HT1080 (cell line): ENCODE measurements at places on chromosomes 7 and 10. TPM values are rescaled to one million over a fixed set of nuclear protein-coding genes. Genes with fewer than 3 reads are reported as not detected.

Gene PAPOLB
- total RNA-seq, result not detected in 2 replicates

Gene FAM241B
- total RNA-seq, result 4.1 and 4.6 TPM in 2 replicates

Gene ATG9B
- total RNA-seq, result not detected in 2 replicates

Gene OR6V1
- total RNA-seq, result not detected in 2 replicates

Gene ACTL6B
- total RNA-seq, result not detected in 2 replicates

Gene NAT16
- total RNA-seq, result not detected in 2 replicates
